ENCODE measurements at places on chromosomes 5 and 9.

DNA sequence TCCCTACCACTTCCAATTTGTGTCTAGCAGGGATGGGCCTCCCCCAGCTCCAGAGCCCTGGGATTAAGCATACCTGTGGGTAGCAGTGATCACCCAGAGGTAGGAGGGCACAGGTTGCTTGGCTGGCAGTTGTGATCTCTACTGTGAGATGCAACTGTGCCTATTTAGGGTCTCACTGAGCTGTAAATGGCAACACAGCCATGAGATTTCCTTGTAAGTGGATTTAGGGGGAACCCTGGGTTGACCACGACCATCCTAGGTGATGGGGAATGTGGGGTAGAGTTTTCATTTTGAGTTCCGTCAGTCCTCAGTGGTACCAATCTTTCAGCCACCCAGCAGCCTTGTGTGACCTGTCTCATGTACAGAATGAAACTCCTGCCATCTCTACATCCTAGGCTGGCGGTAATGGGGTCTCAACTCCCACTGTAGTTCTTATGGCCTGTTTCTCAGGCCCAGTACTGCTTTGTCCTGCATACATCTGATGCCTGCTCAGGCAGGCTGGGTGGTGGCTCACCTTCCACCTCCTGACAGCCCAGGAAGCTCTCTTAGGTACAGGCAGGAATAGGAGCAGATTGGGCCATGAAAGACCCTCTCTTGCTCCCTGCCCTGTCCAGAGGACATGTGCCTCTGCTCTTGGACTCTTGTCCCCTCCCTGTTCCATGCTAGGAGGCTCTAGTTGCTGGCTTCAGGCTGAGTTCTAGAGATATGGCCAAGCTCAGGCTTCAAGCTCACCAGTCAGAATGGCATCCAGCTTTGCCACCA is 8.1 kb downstream of the HNRNPAB start:
- no peak for DNase-seq

DNA sequence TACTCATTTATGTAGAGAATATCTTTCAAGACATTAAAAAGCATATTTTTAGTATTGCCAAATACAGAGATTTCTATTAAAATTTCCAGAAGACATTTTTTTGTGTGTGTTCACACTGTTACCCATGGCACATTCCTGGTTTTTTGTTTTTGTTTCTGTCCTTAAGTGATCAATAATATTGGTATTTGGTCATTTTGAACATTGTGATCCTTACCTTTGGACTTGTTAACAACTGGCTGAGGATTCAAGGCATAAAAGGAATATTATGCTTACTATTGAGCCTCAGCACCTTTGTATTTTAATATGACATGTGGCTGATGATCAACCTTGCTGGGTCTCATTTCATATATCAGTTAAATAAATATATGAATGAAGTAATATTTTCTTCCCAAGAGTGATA is 41.9 kb downstream of the ITGA1 start:
- DNase-seq = no peak

DNA sequence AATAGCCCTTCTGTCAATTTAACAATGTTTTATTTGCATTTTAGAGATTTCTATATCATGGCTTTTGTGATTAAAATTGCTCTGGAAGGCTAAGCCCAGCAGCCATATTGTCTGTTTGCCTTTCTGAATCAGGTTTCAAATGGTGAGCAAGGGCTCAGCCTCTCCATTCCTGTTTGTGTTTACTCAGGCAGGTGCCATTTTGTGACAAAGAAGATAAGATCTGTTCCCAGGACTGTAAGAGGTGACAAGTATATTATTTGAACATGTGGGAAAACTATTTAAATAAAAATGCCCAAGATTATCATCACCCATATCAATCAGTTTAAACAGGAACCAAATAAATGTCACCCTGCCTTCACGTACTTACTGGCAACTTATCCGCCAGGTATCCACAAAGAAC is 641.3 kb upstream of the KLF4 start:
- DNase-seq = no peak

- peak; percentile 30 for DNase-seq
Measured at GRCh38 chr5:42840269-42840668, 28.6 kb upstream of the SELENOP start.

DNA sequence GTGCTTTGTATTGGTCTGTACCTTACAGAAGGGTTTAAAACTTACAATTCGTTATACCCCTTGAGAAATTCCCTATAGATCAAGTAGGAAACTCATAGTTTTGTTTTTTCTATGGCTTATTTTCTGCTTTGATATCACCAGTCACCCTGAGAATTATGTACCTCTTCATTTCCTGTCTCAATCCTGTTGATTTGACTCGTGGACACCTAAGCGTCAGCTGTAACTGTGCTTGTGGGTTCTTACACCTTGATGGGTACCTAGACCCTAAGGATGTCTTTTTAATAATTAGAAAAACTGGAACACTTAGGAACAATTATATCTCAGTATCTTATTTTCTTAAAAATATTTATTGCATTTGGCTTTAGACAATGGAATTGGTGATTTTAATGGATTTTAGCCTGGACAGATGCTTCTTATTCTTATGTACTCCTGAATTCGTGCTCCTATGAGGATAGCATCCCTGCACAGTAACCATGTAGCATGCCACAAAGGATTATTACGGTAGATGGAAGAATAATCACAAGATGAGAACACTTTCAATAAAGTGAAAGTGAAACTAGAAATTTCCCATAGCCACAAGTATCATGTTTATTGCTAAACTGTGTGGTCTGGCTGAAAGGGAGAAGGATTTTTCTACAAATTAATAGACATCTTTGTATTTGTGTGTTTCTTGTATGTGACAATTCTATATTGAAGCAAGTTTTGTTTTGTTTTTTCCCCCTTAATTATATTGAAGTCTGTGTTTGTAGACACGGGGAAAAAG is 1920.3 kb upstream of the WWC1 start:
- peak; percentile 3 for DNase-seq

GRCh38 chr5:26205121-26205520 is 833.3 kb downstream of the CDH9 start:
- DNase-seq = no peak

GRCh38 chr9:118183576-118183975 is 479.4 kb downstream of the TLR4 start:
- no peak for DNase-seq

DNA sequence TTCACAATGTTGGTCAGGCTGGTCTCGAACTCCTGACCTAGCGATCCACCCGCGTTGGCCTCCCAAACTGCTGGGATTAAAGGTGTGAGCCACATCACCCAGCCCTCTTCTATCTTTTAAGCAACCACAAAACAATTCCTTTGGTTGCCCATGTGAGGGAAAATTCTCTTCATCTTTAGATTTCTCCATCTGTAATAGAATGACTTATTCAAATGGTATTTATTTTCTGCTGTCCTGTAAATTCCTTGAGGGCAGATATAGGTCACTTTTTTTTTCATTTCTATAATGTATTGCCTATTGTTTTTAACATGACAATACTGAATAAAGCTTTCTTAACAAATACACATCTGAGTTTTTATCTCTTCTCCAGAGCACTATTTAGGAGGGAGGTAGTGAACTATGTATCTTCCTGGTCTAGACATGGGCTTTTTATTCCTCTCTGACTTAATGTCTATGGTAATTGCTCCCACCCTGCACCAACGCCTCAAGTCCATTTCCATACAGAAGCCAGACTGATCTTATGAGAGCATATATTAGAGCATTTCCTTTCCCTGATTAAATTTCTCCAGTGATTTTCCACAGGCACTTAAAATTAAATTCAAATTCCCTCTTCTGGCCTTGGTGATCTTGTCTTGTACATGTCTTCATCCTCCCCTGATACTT is 595.6 kb downstream of the CAAP1 start:
- DNase-seq = no peak

DNA sequence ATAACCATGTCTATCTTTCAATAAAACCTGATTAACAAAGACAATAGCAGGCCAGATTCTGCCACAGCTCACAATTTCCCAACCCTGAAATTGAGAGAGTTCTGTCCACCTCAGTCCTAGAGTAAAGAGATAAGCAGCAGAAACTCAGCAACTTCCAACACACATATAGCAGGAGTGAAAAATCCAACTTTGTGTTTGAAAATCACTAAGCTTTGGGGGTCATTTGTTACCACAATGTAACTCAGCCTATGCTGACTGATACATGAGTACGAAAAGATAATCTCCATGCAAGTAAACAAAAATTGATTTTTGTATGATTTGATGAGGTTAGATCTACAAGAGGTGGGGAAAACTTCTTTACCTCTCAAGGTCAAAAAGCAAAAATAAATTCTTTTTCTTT is 231.0 kb upstream of the DAPK1 start:
- DNase-seq = no peak

DNA sequence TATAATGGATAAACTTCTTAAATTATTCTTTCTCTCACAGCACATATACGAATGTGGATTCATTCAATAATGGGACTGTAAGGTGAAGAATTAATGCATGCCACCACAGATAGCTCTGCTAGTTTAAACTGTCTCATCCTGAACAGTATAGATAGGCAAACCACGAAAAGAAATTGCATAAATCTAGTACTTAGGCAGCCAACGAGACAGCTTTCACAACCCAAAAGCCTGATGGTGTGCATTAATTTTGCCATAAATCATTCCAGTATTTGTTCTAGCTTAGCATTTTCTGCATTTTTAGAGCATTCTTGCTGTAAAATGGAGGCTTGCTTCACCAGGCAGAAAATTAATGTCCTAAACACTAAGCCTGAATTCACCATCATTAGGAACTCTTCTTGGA is 834.2 kb upstream of the DMAC1 start:
- DNase-seq = no peak

DNA sequence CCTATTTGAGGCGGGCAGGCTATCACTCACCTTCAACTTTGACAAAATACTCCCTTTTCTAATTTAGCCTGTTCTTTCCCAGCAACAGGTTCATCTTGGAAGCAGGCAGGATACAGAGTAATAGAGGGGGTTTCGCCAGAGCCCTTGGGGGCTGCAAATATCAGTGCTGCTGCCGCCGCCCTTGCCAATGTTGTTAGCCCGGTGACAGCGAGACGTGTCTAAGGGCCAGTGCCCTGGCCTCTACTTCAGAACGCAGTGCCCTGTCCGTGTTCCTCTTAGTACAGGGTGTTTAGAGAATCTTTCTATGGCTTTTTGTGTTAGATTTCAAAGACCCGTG is 703 bp downstream of the FAM120AOS start:
- peak; percentile 17 for DNase-seq

GRCh38 chr5:149172261-149172660 is 31.0 kb downstream of the ABLIM3 start:
- DNase-seq = no peak

DNA sequence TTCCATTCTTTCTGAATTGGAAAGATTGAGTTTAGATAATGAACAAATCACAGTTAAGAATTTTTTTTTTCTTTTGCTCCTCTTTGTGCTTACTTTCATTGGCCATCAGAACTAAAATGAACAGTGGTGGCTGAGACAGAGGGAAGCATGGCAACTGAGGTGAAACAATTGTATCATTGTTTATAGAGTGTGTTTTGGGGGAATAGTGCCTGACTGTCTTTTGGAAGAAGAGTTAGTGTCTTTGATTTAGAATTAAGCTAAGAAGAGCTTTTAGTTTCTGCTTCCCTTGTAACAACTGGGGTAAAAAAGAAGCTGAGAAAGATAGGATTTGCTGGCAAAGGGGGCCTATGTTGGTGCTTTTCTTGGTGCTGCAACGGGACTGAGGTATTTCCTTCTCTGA is 24.0 kb downstream of the HSD17B4 start:
- no peak for DNase-seq

- DNase-seq = no peak
Measured at GRCh38 chr5:150288791-150289190, 782 bp downstream of the CAMK2A start.

DNA sequence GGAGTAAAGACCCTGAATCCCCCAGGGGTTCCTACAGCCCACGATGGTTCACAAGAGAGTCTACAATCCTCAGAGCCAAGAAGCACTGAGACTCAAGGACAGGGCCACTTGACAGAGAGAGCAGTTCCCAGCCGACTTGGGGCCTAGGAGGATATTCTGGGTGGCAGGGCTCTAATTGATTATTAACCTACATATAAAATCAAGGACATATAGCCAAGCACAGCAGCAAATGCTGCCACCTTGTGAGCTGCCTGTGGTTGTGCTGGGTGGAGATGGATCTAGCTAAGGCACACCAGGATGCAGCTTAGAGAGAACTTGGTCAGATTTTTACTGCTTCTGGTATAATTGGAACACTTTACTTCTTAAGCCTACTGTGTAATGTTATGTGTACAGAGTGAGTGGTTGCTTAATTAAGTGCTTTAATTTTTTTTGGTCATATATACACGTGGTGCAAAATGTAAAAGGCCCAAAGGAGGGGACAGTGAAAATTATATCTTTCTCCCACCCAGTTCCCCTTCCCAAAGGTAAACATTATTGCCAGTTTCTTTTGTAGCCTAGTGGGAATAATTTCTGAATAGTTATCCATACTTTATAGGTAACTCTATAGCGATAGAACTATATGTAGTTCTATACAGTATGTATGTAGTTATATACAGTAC is 78.8 kb downstream of the F2RL2 start:
- DNase-seq = peak; percentile 81

GRCh38 chr5:17966640-17967402 is 332.6 kb downstream of the TAF11L14 start:
- no peak for DNase-seq

DNA sequence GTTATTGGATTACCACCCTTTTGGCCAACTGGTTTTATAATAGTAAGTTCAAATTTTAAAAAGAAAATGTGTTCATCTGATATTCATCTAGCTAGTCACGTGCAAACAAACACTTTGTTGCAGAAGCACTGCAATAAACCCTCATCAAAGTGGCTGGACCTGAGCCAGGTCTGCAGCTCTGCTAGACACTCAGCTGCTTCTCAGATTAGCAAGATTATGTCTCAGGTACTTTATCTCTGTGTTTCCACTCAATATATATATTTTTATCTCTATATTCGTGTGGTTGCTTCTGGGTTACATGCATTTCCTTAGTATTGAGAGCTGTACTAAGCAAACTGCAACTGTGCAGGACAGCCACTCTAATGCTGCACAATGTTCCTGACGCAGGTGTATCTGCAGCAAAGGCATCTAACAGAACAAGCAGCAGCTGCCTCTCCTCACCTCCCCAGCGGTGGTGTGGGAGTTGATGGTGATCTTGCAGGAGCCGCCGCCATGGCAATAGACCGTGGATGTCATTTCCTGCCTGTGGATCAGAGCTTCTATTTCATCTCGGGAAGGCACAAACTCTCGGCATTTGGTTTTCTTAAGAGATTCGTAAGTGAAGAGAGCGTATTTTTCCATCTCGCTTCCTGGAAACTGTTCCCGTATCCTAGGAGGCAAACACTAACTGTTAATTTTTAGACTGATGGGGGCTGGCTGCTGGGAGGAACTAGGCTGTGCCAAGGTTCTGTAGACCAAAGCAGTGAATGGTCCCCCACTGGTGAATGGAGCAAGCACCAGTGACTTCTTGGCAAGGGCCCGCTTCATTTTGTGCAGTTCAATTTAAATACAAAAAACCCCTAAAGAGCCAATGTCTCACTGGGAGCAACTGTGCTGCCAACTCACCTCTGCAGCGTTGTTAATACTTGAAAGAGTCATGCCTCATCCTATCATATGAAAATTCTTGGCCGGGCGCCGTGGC is 56.7 kb upstream of the RETREG1 start:
- no peak for DNase-seq

DNA sequence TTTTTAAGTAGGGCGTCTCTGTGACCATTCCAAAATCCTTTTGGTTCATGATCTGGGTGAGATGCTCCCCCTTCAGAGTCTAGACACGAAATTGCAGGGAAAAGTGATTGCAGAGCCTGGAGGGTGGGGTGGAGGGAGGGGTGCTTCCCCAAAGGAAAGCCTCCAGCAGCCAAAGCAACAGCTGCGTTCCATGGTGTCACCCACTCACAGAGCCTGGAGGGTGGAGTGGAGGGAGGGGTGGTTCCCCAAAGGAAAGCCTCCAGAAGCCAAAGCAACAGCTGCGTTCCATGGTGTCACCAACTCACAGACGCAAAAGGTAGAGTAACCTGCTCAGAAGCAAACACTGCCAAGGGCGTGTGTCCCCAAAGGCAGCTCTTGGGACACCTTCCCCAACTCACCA is 22.6 kb downstream of the SLC6A18 start:
- no peak for DNase-seq

Measured in A673 (cell line).